ENCODE measurements at places on chromosomes 6 and 20.
A peak's percentile ranks its signal among the peaks of the same experiment; 100 is the strongest.

DNA sequence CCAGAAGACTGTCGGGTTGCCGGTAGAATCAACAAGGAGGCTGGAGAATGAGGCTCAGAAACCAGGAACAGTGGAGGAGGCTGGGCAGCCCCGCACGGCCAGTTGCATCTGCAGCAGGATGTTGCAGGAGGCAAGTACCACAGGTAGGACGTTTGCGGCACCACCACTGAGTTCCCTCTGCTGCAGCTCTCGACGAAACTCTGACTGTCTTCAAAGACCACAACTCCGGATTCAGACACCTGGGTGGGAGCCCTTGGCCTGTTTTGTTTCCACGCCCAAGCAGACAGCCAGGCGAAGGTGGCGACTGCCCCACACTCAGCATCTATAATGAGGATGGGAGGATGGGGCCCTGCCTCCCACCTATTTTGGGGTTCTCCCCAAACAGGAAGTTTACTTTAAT, 218.2 kb downstream of the ZDHHC14 start:
- DNase-seq = no peak

GRCh38 chr6:43616725-43617472, 12.2 kb downstream of the GTPBP2 start:
- DNase-seq = no peak

DNA sequence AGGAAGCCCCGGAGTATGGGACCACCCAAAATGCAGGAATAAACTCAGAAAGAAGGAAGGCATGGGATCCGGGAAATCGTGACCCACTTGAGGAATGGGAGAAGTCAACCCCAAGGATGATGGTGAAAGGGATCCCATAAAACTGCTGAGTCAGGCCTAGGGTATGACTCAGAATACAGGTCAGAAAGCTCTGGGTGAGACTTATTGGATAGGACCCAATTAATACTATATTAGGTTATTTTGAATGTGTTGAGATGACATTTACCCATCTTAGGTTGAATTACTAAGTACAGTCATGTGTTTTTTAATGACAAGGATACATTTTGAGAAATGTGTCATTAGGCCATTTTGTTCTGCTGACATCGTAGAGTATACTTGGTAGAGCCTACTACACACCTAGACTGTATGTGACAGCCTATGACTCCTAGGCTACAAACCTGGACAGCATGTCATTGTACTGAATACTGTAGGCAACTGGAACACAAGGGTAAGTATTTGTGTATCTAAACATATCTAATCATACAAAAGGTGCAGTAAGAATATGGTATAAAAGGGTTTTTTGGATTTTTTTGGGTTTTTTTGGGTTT, 17.1 kb upstream of the HIVEP1 start:
- DNase-seq = no peak

DNA sequence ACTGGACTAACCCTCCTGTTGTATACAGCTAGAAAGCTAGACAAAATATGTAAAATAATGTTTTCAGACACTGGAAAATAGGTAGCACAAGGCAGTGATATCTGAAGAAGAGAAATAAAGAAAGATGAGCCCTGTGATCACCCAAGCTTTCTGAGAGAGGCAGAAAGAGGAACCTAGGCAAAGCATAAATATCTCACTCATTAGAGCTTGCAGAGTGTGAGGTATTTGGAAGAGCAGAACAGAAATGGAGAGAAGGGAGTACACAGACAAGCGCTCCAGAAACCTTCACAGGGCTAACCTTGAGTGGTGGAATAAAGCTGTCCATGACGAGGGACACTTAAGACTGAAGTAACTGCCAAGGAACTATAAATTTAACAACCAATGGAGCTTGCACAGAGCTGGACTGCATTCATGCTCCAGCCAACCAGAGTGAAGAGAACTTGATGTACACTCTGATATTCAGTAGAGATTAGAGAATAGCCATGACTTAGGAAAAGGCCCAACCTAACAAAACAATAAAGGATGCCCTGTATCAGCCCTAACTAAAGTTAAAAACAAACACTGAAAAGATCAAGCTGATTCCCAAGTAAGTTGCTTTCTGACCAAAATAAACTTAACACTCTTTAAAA, 280.9 kb upstream of the STXBP5 start:
- DNase-seq = no peak

GRCh38 chr20:23048283-23049200, 930 bp downstream of the THBD start:
- DNase-seq = no peak

DNA sequence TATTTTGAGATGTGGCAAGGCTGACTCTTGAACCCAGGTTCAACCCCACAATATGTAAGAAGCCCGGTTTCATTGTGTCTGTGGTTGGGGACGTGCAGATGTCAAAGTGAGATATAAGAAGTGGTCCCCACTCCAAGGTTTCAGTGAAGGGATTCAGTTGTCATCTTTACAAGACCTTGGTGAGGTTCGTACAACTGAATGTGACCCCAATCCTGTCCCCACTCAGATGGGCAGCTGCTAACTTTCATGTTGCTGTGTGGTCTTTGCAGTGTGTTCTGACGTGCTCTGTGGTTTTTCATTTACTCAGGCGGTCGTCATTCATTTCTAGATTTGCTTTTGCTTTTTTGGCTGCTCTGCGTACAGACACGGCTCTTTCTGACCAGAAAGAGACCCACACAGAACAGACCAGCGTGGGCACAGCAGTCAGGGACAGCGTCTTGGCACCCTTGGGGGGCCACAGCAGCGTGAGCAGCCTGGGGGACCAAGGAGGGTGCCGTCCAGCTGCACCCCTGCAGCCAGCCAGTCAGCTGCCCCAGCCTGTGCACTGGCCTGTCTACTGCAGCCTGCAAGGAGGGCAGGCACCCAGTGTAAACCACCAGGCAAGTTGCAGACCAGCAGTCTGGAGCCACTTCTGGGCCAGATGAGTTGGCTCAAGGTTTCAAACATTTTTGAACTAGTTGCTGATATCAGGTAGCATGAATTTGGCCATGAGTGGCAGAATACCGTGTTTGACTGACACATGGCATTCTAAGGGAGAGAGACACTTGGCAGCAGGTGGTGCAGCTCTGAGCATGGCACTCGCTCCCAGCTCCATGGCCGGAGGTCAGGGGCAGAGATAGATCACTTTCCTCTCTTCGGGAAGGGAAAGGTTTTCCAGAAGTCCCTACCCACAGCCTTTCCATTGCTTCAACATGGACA, 49.4 kb upstream of the IRF4 start:
- DNase-seq = no peak

GRCh38 chr20:14148042-14148441, 152.7 kb downstream of the MACROD2 start:
- DNase-seq = no peak

- no peak for DNase-seq
Observed at GRCh38 chr20:43525021-43525420, 17.5 kb downstream of the L3MBTL1 start.

- no peak for DNase-seq
Observed at GRCh38 chr20:38651154-38651553, 49.5 kb downstream of the ARHGAP40 start.

GRCh38 chr20:59043698-59044097, 1.1 kb upstream of the PRELID3B start:
- DNase-seq = no peak

- DNase-seq = peak; percentile 38
Observed at GRCh38 chr6:39897698-39898097, 36.6 kb downstream of the MOCS1 start.

DNA sequence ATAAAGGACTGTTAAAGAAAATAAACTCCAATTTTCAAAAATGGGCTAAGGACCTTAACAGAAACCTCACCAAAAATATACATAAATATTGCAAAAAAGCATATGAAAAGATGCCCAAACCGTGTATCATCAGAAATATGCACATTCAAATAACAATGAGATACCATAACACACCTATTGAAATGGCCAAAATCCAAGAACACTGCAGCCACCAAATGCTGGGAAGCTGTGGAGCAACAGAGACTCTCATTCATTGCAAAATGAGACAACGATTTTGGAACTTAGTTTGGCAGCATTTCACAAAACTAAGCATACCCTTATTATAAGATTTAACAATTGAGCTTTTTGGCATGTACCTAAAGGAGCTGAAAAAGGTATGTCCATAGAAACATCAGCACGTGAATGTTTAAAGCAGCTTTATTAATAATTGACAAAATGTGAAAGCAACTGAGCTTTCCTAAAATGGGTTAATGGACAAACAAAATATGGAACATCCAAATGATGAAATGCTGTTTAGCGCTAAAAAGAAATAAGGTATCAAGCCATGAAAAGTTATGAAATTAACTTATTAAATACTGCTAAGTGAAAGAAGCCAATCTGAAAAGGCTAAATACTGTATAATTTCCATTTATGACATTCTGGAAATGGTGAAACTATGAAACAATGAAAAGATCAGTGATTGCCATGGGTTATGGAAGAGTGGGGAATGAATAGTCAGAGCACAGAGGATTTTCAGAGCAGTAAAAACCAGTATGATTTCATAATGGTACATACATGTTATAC, 592.6 kb upstream of the ADGRB3 start:
- no peak for DNase-seq

GRCh38 chr6:2806644-2807043, 35.0 kb downstream of the SERPINB1 start:
- no peak for DNase-seq
